ENCODE measurements at places on chromosomes 7 and 10.

DNA sequence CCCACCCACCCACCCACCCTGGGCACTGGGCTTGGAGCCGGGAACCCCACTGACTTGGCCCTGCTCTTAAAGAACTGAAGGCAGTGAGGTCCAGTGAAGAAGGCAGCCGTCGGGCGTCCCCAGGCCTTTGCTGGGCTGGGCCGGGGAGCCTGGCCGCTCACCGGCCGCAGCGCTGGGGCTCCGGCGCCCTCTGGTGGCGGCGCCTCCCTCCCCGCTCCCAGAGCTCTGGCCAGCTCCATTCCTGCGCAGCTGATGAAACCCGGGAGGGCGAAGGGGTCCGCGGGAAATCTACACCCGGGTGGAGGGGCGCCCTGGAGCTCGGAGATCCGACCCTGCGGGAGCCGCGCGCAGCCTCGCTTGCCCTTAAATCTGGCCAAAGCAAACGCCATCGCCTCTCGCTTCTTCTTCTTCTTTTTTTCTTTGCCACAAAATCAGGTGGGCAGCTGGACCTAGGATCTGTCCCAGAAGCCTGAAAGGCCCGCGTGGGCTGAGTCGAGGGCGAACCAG lies 1.7 kb upstream of the CXCL12 start:
- no peak for DNase-seq

DNA sequence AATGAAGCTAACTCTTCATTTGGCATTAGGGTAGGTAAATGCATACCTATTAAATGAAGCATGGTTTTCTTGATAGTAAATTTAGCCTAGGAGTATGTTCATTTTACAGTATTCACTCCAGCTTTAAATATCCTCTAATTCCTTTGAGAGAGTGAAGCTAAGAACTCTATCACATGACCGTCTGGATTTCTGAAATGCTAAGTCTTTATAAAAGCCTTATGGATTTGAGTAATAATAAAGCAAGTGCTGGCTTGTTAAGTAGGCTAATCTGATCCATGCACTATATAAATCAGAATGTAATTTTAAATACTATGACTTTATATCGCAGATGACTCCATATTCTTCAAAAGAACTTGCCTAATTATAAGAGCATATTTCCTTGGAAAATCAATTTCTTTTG lies 64.8 kb downstream of the REEP3 start:
- no peak for DNase-seq

- no peak for DNase-seq
Measured at GRCh38 chr7:27661811-27662489, 733 bp downstream of the HIBADH start.

DNA sequence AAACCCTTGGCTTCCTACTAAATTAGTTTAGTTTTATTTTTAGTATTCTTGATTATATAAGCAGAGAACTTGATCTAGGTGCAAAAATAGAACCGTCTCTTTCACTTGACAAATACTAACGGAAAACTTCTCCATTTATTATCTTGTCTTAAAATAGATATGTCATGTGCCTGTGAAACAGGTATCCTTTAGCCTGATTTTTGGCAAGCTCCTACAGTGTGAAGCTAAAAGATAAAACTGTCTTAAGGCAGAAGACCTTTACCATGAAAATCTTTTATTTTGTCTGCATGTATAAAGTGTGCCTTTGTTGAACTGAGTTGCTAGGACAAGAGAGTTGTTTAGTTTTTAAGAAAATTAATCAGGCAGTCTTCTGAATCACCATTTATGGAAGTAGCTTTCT lies 90.6 kb downstream of the CYP51A1 start:
- DNase-seq: no peak

GRCh38 chr10:98474628-98475027 lies 27.9 kb upstream of the HPS1 start:
- DNase-seq: no peak

DNA sequence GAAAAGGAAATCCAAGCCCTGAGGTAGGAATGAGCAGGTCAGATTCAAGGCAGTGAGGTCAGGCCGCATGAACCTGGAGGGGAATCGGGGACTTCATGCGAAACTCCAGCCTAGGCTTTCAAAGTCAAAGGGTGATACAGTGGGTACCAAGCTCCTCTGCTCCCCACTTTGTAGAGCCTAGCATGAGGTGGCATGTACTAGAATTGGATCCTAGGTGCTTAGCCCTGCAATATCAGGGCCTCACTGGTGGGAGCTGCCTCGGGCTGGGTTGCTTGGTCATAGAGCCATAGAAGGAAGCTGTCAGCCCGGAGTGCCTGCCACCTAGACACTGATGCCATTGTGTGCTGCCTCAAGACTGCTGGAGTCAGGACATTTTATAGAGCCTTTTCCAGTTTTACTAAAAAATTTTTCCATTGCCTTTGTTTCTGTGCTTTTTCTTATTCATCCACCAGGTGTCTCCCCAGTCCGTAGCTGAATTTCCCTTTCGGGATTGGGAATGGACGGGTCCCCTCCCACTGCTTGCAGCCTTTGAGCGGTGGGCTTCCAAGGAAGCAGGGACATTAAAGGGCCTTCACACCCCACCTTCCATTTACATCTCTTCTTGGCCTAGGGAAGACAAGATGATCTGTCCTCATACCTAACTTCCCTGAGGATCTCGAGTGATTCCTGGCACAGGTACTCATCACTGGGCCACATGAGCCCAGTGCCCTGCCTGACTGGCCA lies 5.5 kb upstream of the LZTS2 start:
- DNase-seq: no peak

DNA sequence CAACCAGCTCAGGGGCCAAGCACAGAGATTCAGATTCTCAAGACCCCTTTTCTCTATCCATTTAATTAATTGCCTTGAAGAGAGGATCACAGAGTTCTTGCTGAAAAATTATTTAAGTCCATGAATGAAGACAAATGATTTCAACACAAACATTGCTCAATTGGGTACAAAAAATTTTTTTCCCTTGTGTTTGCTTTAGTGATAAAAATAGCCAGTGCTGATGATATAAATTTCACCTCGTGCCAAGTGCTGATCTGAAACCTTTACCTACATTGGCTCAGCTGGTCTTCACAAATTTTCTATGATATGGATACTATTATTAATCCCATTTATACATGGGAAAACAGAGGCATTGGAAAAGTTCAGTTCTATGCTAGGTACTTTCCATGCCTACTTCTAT lies 377.1 kb downstream of the NRG3 start:
- DNase-seq: no peak

DNA sequence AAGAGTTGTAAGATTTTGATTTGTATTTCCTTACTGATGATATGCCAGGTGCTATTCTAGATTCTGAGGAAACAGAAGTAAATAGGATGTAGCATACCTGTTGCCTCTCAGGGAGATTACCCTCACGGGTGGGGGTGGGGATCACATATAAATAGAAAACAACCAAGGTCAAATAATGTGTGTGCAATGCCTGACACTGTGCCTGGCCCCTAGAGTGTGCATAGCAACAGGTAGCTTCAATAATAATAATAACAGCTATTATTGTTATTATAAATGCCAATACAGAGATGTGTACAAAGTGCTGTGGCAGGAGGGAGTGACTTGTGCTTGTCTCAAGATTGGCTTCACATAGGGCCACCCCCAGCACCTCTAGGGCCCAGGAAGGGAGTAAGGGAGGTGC lies 24.0 kb downstream of the CNNM1 start:
- no peak for DNase-seq

- DNase-seq: no peak
Measured at GRCh38 chr10:61612009-61612408, 50.7 kb upstream of the CABCOCO1 start.

DNA sequence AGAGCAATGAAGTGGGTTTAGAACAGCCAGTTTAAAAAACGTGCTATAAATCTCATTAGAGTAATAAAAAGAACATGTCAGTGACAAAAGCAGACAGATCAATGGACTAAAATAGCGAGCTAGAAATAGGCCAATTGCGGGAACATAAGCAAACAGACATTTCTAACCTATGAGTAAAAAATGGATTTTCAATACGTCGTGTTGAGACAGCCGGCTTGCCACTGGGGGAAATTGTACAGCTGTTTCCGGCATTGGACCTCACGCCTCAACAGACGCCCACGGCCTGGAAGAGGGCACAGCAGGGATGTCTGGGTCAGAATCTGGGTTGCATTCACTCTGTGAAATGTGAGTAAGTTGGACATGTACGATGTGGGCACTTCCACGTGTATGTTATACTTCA lies 92.9 kb downstream of the SVOPL start:
- DNase-seq: no peak

DNA sequence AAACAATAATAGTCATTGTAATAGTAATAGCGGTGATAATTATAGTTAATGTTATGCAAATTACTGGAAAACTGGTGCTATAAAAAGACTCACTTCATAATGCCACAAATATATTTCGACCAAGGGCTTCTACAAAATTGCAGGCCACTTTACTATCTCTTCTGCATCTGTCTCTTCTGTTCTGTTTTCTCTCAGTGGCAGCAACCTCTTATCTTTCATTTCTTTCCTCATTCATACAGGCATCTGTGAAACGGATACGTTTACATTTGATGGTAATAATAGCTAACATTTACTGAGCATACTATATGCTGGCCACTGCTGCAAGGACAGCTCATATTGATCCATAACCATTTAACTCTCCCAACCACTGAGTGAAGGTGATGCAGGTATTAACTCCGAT lies 537.4 kb upstream of the PFKP start:
- no peak for DNase-seq

DNA sequence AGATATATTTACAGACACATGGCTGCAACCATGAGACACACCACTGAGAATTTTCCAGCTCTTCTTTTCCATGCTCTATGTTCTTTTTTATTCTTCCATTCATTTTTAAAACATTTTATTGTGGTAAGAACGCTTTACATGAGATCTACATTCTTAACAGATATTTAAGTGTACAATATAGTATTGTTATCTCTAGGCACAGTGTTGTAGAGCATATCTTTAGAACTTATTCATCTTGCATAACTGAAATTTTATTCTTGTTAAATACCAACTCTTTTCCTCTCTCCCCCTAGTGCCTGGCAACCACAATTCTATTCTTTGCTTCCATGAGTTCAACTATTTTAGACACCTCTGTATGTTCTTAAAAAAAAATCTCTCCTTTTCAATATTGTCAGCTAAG lies 67.1 kb upstream of the HABP2 start:
- DNase-seq: no peak
